IMR-90 (cell line): ENCODE measurements at places on chromosomes 12 and 14.

DNA sequence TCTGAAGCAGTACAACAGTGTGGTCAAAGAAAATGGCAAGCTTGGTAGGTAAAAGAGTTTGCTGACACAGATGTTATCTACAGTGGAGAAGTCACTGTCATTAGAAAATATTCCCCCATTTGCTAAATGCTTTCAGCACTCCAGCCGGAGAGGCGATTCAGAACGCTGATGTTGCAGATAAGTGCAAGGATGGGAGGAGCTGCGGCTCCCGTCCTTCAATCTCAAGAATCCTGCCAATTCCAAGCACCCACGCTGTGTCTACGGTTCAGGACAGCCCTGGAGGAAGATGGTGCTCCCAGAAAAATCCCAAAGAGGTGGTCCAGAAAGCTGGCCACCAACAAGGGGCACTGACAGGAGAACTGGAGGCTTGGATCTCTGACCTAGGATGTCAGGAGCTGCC lies 79.1 kb downstream of the ZFP36L1 start:
- DNase-seq: no peak

GRCh38 chr12:29082522-29082921 lies 66.6 kb upstream of the FAR2 start:
- DNase-seq: peak; percentile 10

GRCh38 chr14:53947452-53948204 lies 9.0 kb downstream of the BMP4 start:
- peak; percentile 40 for DNase-seq

GRCh38 chr14:52735921-52736489 lies 6.0 kb downstream of the STYX start:
- DNase-seq: peak; percentile 1

GRCh38 chr14:60106339-60106738 lies 14.6 kb downstream of the PCNX4 start:
- peak; percentile 76 for DNase-seq

DNA sequence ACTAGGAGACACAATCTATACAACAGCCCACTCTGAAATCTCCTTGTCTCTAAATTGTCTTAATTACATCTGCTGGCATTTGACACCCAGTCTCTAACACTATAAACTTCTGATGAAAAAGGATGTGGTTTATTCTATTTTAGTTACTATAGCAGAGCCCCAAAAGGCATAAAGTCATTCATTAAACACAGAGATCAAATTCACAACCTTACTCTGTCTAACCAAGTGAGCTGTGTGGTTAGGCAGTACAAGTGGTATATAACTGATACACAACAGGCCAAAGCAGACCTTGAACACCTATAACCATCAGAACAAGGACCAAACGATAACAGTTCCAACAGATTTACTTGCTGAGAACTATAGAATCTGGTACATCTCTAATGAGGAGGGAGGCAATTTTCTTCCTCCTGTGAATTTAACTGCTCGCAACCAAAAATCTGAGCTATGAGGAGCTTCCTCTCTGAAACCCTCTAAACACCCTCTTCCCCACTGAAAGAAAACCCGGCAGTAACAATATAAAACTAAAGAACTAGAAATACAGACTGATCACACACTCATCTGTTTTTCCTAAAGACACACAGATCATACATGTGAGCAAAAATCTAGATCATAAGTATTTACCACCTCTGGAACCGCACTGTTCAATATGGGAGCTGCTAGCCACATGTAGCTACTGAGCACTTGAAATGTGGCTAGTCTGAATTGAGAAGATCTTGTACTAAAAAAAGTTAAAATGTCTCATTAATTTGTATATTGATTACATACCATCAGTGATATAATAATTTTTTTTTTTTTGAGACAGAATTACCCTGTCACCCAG lies 17.7 kb downstream of the SPPL3 start:
- no peak for DNase-seq

DNA sequence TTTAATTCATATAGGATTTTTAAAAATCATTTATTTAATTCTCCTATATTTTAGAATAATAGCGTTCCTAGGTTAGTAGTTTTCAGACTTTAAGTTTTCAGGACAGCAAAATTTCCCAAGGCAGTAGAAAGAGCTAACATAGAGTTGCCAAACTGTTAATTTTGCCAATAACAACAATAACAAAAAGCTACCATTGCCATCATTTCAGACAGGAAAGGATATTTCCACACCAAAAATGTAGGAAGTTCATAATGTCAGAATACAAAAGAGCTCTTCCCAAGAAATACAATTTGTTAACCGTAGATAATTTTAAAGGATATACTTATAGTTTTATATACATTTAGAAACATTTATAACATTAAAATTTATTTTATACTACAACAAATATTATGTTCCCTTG lies 81.4 kb upstream of the EEA1 start:
- no peak for DNase-seq

DNA sequence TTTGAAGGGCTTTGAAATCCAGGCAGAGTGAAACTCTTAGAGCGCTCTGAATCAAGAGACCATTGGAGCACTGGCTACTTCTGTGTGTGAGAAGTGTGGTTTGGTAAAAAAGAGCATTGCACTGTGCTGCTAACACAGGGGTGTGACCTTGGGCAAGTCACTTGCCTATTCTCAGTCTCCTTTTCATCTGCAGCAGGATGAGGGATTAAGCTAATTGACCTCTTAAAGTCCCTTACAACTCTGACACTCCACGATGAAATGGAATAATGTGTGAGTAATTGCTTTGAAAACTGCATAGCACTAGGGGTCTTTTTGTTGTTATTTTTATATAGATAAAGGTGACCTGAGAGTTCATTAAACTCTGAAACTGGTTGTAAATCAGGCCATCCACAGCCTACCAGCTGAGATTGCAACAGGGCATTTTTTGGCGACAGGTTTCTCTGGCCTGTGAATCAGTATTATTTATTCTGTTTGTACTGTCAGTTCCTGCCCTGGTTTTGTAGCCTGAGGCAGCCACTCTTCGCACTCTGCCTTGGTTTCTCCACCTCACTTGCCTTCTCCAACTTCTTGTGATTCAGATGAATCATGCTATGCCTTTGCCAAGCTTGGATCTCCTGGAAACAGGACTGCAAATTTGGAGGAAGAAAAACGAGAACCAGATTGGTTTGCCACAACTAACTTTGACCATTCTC lies 159.9 kb upstream of the PARP11 start:
- DNase-seq: peak; percentile 32

- DNase-seq: peak; percentile 61
Measured at GRCh38 chr12:87127272-87127671, 871.1 kb upstream of the MGAT4C start.

GRCh38 chr14:37813732-37814131 lies 218.3 kb downstream of the TTC6 start:
- DNase-seq: peak; percentile 1

GRCh38 chr12:121467638-121468498 lies 68.0 kb downstream of the RNF34 start:
- DNase-seq: no peak

DNA sequence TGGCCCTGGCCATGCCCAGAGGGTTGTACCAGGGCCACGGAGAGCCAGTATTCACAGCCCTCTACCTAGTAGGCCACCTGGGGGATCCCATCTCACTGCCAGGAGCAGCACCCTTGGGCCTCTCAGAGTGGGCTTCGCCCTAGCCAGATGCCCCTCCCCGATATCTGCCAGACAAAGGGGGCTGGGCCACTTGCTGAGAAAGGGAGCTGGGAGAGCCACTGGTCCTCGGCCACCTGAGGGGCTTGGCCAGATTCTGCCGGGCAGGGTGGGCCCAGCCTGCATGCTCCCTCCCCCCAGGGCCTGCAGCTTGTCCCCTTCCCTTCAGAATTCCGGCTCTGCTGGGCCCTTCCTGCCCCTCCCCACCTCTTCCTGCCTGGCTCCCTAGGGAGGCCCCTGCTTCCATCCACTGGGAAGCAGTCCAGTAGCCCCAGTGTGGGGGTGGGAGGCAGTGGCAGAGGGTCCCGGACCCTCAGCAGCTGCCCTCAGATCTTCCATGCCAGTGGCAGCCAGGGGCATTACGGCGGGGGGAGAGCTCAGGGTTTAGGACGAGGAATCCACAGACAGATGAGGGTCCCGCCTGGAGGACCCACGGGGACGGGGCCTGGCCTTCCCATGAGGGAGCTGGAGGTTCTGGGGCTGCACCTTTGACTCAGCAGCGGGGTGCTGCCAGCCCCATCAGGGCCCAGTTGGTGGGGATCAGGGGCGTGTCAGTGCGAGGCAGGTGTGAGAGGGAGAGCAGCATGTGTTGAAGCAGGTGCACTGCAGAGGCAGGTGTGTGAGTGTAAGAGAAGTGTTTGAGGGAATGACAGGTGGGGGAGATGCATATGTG lies 2.4 kb downstream of the CRIP2 start:
- DNase-seq: no peak

DNA sequence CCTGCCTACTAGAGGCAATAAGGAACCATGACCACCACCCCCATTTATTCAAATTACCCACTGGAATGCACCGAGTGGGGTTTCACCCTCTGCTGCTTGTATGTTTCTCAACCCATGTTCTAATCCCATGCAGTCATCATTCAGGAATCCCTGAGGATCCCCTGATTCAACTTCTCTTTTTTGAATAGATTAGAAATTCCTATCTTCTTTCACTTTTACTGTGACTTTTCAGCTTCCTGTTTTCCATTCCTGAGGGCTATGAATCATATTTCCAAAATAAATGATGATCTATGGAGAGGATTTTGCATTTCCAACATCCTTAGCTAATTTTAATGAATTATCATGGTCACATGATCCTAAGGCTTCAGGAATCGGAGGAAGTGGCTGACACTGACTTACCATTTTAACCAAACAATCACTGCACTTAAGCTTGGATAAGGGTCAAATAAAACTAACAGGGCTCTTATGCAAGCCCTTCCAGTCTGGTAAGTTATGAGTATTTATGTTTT lies 19.4 kb upstream of the P2RX4 start:
- DNase-seq: peak; percentile 97

- DNase-seq: no peak
Measured at GRCh38 chr12:49565406-49566265, 2.3 kb downstream of the MCRS1 start.

- DNase-seq: peak; percentile 12
Measured at GRCh38 chr12:1332327-1332726, 262.1 kb downstream of the FBXL14 start.
